ENCODE measurements at places on chromosomes 5 and 9.

- DNase-seq = no peak
Measured at GRCh38 chr5:158911693-158912363, 187.9 kb downstream of the EBF1 start.

GRCh38 chr9:16062542-16063240 lies 509.8 kb downstream of the CCDC171 start:
- DNase-seq = no peak

GRCh38 chr9:893843-894420 lies 52.4 kb downstream of the DMRT1 start:
- peak; percentile 13 for DNase-seq

DNA sequence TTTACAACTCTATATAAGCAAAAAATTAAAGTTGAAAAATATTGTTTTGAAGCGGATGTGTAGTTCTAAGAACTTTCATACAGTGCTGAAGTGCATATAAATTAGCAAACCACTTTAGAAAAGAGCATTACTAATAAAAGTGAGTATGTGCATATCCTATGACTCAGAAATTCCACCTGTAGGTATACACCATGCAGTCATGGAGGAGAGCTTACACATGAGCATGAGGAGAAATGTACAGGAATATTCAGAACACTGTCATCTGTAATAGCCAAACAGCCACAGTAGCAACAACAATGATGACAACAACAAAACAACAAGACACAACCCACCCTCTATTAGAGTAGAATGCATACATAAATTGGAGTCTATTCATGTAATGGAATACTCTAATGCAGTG lies 138.2 kb upstream of the ARRDC3 start:
- no peak for DNase-seq

- DNase-seq = no peak
Measured at GRCh38 chr5:54180630-54181031, 129.7 kb downstream of the ARL15 start.
